ENCODE measurements at places on chromosomes 11 and 22.
A peak's percentile ranks its signal among the peaks of the same experiment; 100 is the strongest.

DNA sequence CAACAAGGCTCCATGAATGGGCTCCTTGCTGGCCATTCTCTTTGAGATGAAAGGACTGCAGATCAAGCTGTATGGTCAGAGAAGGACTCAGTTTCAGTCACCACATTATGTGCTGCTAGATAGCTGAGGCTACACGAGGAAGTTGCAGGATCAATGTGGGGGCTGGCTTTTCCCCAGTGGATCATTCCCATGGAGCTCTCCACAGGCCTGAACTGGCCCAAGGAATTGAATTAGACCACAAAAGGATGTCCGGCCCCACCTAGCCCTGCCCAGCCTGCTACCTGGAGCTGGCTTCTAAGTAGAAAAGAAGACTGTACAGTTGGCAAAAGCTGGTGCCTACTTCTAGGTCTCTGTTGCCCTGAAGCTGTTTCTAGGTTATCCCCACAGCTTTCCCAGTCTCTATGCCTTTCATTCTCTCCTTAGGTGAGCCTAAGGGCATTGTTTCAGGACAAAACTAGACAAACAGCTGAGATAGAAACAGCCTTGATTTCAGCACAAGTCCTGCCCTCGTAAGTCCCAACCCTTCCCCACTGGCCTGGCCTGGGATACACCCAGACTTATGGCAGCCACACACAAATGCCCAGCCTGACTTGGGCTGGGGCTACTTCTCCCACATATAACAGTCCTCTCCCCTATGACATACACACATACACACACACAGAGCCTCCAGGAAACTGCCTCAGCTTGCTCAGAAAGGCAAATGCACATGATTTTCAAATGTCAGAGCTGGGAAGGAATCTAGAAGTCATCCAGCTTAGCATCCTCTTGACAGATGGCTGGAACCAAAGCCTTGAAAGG is 129.1 kb upstream of the NCAM1 start:
- DNase-seq = no peak

- DNase-seq = no peak
Observed at GRCh38 chr11:124036666-124037065, 4.5 kb downstream of the OR10G7 start.

DNA sequence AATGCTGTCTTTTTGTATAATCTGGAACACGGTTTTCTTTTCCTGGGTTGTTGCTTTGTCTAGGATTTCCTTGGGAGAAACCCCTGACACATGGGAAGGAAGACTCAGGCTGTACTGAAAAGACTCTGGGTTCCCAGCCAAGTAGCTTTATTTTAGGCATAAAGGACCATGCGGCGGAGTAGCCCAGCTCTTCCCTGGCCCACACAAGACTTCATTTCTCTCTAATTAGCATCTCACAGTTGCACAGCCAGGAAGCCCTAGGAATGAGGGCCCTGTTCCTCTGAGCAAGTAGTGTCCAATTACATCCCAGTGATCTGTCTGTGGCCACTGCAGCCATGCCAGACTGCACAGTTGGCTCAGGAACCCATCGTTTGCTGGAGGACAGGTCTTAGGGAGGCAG is 319.5 kb downstream of the TENM4 start:
- DNase-seq = peak; percentile 31

DNA sequence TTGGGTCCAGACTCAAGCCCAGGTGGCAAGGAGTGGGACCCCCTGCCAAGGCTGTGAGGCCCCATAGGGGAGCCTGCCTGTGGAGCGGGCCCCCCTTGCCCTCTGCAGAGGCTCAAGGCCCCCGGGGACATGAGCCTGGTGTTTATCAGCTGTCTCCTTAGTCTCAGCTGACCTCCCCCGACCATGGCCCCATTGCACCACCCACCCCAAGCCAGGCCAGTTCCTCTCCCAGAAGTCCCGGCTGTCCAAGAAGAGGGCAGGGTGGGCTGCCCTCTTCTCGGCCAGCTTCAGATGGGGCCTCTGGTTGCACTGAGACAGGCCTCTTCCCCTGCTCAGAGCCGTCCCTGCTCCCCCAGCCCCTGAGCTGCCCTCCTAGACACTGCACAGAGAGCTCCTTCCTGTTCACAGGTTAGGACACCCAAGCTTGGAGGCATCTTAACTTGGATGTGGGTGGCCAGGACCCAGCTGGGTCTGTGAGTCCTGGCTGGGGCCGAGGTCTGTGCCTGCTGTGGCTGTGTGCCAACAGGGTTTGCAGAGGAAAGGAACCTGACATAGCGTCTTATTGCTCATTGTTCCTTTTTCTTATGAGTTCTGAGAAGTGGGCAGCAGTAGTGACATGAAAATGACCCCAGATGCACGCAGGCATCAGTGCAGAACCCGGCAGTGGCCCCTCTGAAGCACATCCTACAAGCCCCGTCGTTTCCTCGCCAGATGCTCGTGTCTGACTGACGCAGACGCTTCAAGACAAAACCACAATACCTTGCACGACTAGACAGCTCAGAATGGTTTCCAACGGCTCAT is 5.4 kb downstream of the TRABD start:
- DNase-seq = no peak

DNA sequence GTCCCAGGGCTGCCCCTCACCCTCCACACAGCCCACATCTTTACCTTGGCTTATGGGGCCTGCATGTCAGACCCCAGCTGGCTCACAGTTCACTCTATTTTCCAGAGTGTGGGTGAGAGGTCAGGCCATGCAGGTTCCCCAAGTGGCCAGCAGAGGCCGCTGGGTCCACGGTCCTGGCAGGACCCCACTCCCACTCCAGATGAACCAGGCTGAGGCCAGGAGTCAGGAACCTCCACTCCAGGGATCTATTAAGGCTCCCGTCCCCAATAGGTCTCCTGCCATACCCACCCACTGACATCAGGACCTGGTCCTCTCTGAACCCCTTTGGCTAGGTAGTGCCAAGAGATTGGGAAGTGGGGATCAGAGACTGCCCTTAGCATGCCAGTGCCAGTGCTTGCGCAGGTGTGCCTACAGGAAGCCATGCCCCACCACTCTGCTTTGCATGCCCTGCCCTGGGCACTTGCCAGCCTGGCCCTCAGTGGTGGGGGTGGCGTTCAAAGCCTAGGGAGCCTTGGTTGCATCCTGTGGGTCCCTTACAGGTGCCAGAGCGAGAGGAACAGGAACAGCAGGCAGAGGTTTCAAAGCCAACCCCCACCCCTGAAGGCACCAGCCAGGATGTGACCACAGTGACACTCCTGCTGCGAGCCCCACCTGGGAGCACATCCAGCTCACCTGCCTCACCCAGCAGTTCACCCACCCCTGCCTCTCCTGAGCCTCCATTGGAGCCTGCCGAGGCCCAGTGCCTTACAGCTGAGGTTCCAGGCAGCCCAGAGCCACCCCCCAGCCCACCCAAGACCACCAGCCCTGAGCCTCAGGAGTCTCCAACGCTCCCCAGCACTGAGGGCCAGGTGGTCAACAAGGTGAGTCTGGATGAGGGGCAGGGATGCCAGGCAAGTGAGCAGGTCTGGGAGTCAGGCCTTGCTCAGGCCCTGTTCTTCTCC is 8.3 kb downstream of the SMTN start:
- no peak for DNase-seq

GRCh38 chr22:50613291-50613981 is 12.8 kb downstream of the MAPK8IP2 start:
- DNase-seq = no peak

DNA sequence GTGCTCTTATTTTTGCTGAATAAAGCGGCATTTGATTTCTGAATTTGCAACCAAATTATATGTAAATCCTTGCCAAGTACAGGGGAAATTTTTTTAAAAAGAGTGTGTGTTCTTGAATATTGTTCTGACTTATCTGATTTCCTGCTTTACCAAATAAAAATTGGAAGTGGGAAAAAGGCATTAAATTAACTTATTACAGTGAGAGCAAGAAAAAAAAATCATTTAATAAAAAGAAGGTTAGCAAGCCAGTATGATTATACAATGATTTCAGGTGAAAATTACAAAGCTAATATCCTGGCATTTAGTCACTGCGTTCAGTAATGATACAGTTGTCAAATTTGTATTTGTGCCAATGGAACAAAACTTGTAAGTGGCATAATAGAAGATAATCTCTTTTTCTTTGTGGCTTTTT is 82.1 kb upstream of the PPARA start:
- DNase-seq = no peak

GRCh38 chr22:30828187-30829155 is 133.8 kb downstream of the OSBP2 start:
- no peak for DNase-seq

DNA sequence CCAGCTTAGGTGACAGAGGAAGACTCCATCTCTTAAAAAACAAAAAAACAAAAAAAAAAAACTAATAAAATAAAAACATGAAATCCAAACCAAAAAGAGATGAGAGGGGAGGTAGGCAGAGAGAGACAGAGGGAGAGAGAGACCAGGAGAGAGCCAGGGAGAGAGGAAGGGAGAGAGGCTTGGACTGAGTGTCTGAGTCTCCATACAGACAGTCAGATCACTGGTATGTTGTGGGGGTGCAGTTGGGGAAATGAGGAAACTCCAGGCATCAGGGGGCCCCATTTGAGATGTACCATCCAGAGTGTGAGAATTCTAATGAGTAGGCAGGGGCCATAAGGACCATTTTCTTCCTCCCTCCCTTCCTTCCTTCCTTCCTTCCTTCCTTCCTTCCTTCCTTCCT is 53.1 kb upstream of the SEPTIN5 start:
- no peak for DNase-seq

DNA sequence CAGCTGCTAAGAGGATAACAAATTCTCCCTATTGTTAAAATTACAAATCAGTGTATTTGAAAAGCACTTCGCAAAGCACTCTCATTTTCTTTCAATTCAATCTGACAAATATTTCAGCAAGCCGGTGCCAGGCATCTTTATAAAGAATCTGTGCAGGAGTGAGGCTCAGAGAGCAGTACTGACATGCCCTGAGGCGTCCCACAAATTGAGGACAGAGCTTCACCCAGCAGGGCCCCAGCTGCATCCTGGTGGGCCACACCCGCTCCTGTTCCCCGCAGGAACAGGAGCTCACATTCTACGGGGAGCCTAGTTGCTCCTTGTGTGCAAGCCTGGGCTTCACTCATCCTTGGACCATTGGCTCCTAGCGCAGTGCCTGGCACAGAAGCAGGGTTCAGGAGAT is 60.9 kb upstream of the EIF3D start:
- DNase-seq = no peak

- DNase-seq = peak; percentile 24
Observed at GRCh38 chr11:62472063-62472884, 53.4 kb downstream of the SCGB1A1 start.

DNA sequence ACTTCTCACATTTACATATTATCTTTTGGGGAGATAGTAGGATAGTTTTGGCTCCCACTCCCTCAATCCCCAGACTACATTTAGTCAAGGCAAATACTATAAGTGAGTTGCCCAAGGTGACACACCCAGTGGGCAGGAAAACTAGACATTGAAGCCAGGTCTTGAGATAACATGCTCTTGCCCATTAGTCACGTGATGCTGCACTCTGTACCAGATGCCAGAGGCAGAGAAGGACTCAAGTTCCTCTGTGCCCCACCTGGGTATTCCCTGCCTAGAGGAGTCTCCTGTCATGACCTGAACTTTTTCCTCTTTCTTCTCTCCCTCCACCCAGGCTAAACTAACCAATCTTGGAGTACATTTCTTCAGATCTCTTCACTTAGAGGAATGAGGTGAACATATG is 484.9 kb downstream of the BUD13 start:
- no peak for DNase-seq
